Posterior cingulate gyrus (tissue), 11 donors: ENCODE measurements at places on chromosomes 4 and X.

DNA sequence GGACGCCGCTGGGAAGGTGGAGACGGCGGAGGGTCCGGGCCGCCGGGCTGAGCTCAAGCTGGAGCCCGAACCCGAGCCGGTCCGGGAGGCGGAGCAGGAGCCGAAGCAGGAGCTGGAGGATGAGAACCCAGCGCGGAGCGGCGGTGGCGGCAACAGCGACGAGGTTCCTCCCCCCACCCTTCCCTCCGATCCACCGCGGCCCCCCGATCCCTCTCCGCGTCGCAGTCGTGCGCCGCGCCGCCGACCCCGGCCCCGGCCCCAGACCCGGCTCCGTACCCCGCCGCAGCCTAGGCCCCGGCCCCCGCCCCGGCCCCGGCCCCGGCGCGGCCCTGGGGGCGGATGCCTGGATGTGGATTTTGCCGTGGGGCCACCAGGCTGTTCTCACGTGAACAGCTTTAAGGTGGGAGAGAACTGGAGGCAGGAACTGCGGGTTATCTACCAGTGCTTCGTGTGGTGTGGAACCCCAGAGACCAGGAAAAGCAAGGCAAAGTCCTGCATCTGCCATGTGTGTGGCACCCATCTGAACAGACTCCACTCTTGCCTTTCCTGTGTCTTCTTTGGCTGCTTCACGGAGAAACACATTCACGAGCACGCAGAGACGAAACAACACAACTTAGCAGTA, 483 bp downstream of the USP27X start:
- DNase-seq = no peak

DNA sequence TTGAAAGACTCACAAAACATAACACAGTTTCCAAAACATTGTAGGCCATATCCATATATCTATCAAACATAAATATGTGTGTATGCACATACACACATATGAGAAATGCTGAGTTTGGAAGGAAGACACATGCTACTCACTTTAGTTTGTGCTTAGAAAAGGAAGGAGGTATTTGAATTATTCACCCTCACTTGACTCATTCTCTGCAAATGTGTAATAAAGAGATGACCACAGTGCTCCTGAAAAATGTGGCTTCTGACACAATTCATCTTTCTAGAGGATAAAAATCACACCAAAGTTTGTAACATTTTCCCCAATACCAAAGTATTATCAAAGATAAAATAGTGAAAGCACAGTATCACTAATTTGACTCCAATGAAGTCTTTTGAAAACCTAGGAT, 950.1 kb downstream of the FAT4 start:
- no peak for DNase-seq

DNA sequence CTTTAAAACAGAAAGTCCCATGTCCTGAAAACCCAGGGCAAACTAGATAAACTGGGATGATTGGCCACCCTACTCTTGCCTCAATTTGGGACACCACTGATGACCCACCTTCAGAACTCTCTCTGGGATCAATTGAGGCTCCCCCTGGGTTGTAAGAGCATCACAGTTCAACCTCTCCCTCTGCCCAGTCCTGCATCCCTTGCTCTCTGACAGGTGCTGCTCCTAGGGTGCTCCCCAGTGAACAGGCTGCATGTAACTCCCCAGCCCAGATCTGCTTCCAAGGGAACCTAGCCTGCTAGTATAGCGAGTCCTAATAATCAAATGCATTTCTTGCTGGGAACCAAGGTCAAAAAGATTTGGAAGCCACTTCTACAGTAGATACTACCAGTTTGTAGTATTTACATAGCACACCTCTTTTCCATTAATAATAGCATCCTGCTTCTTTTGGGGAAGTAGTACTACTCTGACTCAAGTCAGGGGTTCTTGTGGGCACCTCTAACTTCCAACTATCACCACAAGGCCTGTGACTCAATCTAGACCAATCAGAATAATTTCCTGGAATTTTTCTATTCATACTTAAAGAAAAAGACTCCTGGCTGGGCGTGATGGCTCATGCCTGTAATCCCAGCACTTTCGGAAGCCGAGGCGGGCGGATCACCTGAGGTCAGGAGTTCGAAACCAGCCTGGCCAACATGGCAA, 42.1 kb upstream of the SPINK2 start:
- DNase-seq = no peak

- DNase-seq = no peak
Observed at GRCh38 chr4:88187766-88188165, 29.3 kb upstream of the ABCG2 start.

- DNase-seq = no peak
Observed at GRCh38 chr4:476501-476900, 22.5 kb downstream of the ZNF721 start.

DNA sequence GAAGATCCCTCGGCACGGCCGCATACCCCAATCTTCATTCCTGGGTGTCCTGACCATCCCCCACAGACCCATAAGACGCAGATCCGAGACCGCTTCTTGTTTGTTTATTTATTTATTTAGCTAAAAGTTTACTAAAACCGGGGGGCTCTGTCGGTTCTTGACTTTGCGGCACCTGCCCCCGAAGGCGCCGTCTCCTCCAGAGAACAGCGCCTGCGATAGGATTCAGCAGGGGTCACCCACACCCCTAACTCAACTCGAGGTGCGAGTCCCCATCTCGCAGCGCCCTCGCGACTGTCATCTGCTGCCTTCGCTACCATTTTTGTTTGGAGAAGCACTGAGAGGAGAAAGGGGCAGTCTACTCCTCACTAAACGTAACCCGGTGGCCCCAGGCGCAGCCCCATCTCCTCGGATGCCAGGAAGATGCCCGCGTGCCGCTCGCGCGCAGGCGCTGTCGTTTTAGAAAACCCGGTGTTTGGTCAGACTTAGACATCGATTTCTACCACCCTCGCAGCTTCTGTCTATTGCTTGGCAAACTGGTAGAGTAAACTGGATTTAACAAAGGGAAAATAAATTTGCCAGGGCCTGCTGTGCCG, 18.9 kb upstream of the GPR101 start:
- DNase-seq = no peak

GRCh38 chr4:65007841-65008439, 598.7 kb upstream of the TECRL start:
- no peak for DNase-seq

DNA sequence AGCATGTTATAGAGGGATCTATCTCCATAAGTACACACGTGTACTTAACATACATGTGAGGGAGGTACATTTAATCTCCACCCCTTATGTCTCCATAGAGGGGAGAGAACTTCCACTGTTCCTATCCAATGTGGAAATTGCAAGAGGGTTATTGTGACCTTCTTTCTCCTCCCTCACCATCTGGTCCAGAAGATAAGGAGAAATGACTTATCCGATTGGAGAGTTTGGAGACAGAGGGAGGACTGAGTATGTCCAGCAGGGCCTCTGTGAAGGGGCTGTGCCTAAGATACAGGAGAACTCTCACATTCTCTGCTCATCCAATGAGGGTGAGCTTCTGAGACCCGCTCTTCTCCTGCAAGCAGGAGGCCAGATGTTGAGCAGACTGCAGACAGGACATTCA, 113.1 kb downstream of the QDPR start:
- DNase-seq = no peak

DNA sequence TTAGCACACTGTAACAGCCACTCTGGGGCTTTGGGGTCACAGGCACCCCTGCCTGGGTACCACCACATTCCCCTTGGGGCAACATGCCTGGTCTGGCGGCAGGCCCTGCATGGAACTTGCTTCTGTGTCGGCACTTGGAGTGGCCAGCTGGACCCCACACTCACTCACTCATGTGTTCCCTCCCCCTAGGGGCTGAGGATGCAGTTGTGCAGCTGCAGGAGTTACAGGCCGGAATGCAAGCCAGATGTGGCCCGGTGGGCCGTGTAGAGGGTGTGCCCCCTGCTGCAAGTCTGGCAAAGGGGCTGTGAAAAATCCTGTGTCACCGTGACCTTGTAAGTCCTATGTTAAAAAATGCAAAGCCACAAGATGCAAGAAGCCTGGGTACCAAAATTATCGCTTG, 34.2 kb downstream of the ATXN3L start:
- no peak for DNase-seq

- DNase-seq = no peak
Observed at GRCh38 chrX:20350596-20350995, 83.9 kb upstream of the RPS6KA3 start.

- no peak for DNase-seq
Observed at GRCh38 chr4:99679204-99679603, 21.6 kb upstream of the C4orf54 start.

- DNase-seq = no peak
Observed at GRCh38 chrX:17030092-17030491, 83.6 kb downstream of the REPS2 start.

- DNase-seq = no peak
Observed at GRCh38 chr4:24274381-24274941, 309.9 kb downstream of the DHX15 start.

- DNase-seq = no peak
Observed at GRCh38 chr4:62881210-62881609, 1528.0 kb downstream of the TECRL start.

DNA sequence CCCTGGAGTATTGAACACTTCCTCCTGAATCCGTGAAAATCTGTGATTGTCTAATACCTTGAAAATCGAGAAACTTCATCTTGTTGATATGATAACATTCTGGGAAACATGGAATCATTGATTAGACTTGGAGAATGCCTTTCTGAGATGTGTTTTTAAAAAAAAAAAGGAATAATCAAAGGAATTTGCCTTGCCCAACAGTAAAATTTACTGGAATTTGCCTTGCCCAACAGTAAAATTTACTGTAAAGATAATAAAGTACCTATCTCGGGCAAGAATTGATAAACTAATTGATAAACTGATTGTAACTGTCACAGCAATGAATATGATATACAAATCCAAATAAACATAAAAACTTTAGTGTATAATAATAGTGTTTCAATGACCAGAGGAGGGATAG, 44.7 kb downstream of the PHOX2B start:
- DNase-seq = no peak

- peak; percentile 55 for DNase-seq
Observed at GRCh38 chr4:41369680-41370079, 113.0 kb downstream of the UCHL1 start.

DNA sequence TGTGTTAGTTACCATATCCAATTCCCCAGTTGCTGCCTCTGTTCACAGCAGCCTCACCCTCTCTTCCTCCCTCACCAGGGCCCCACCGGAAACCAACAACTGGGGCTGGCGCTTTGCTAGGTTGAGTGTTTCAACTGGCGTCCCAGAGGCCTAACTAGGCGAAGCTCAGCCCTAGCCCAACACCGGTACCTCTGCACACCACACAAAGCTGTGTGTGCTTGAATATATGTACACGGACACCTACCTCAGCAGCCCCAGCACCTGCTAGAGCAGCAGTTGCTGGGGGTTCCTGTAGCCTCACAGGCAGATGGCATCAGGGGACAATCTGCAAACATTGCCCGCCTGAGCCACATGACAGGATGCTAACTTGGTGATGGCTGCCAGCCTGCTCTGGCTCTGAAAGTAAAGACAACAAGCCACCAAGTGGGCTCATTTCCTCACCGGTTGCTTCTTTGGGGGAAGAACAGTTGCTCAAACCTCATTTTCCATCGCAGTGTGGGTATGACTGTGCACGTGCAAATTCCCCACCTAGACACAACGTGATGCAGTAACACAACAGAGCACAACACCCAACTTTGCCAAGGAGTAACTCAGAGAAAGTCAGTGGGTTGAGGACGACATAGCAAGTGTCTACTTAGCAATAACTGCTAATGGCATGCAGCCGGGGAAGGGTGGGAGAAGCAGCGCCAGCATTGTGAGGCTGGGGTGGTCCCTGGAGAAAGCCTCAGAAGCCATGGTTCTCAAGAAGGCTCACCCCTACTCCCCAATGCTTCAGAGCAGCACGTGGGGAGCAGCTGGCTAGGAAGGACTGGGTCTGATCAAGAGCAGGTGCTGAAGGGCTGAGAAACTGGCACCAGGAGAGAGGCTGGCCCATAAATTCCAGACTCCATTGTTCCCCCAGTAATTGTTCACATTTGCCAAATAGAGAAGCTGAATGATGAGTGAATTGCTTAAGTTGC, 139.5 kb downstream of the SH3KBP1 start:
- no peak for DNase-seq

GRCh38 chr4:109012286-109012880, 249.5 kb upstream of the ETNPPL start:
- no peak for DNase-seq

DNA sequence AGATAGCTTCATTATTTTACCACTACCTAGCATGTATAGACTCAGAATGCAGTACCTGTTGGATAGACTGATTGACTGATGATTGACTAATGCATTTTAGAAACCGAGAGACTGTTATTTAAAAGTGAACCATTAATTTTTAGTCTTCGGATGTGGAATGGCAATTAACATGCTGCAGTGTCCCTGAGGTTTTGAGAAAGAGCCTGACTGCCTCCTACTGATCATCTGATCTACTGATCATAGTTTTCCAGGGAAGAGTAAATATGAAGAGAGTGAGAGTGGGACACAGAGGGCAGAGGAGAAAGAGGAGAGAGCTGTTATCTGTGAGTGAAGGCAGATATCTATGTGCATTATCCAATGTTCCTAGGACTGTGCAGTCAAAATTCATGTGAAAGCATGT, 764.7 kb downstream of the TRIML1 start:
- no peak for DNase-seq

GRCh38 chrX:148825696-148826095, 325.3 kb downstream of the AFF2 start:
- DNase-seq = no peak

DNA sequence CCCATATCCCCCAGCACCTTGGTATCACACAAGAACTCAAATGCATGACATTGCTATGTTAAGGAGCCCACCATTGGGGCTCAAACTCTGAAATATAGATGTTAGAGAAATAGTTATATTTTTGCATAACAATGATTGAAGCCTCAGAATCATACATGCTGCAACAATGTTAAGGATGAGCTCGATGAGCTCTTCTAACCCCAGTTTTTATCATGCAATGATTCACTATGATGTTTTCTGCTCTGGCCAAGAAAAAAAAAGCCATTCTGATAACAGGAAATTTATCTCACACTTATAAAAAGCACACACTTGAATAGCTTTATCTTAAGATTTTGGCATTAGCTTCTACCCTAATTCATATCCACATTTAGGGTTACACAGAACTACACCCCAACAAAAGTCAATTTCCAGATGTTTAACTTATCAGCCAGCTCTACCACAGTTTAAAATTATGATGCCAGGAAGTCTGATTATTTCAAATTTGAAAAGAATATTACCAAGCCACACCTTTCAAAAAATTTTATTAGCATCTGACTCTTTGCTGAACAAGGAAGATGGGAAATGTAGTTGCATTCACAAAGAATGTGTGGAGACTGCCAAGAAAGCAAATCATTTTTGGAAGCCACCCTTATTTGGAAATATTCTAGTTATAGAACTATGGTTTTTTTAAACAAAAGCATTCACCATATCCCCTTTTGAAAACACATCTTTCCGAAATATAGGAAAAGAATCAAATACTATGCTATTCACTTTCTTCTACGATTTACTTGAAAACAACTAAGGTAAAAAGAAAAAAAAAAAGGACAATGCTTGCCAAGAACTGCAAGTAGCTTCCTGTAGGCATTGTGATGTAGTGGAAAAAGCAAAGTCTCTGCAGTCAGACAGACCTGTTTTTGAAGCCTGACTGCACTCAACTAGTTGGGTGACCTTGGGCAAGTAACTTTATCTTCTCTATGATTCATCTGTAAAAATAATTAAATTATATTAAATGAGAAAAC, 100.8 kb upstream of the PLS3 start:
- DNase-seq = no peak

GRCh38 chr4:27308379-27308778, 447.7 kb downstream of the STIM2 start:
- DNase-seq = no peak
